Cardiac fibroblast (primary cell): ENCODE measurements at places on chromosomes 7 and 10.
A peak's percentile ranks its signal among the peaks of the same experiment; 100 is the strongest.

GRCh38 chr10:1454951-1455350 is 282.4 kb downstream of the ADARB2 start:
- DNase-seq, result no peak

DNA sequence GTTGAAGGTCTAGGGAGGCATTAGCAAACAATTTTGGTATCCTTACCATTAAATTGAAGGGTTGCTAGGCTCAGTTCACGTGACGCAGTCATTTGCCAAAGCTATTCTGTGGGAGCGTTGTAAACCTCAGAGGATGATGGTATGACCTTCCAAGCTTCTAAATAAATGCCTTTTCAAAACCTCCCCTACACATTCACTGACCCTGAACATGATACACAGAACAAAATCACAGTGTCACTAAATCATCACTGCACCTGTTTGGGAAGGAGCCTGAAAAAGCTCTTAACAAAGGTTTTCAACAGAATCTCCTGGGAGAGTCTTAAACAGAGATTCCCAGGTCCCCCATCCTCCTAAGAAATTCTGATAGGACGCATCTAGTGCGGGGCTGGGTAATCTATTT is 13.2 kb upstream of the CCDC172 start:
- DNase-seq, result no peak

- DNase-seq, result peak; percentile 9
These were observed 134.7 kb downstream of the ARL5B start for GRCh38 chr10:18793951-18794350.

GRCh38 chr7:68107261-68107660 is 1110.6 kb downstream of the TYW1 start:
- no peak for DNase-seq

GRCh38 chr7:1329966-1330800 is 97.5 kb downstream of the UNCX start:
- no peak for DNase-seq

DNA sequence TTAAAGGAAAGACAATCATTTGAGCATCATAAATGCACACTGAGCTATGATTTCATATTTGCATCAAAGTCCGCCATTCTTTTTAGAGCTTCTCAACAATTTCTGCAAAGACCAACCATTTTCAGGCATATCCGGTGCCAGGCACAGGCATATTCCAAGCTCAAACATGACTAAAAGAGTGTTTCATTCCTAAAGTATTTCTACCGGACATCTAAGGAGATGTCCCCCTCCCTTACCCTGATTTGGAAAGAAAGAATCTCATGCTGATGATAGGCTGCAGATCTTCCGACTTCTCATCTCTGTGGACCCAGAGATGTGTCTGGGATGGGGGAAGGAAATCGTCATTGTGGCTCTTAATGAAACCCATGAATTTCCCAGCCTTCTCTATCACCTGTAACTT is 600.5 kb upstream of the MGMT start:
- DNase-seq, result no peak

DNA sequence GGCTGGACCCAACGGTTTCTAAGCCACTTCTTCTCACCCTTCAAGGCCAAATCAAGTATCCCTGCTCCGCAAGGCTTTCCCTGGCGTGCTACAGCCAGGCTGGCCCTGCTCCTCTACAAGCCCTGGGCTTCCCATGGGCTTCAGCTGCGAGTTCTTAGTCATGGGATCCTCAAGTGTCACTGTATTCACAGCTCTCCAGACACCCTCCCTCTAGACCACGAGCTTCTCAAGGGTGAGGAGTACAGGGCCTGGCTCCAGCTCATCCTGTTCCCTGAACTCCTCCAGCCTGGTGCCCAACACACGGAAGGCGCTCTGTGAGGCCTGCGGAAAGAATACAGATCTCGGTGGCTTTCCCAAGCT is 38.8 kb downstream of the FAM53B start:
- DNase-seq, result no peak
